ENCODE measurements at places on chromosomes 1 and 21.

DNA sequence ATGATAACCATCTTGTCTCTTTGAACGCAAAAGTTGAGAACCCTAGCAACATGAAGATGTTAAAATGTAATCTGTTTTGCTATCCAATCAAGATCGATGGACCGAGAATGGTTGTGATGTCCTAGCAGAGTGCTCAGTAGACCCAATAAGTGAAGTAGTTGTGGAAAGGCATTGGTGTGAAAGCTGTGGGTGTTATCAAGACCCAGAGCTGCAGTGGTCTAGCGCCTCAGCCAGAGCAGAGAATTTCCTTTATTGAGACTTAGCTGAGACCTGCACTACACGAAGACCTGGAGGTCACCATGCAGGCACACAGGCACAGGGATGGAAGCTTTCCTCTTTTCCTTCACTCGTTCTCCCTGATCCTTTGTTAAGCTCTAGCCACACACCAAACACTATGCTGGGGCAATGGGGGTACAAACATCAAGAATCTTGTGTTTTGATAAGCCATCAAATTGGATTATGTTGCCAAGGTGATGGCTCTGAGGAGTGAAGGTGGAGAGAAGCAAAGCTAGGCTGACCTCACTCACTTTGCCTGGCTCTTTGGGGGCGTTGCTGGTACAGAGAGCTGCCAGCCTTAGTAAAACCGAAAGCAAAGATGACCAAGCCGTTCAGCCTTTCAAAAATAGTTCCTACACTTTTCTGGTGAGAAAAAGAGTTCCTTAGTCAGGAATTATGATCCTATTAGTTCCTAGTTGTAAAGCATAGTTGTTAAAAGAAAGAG, 24.1 kb downstream of the METTL13 start:
- no peak for DNase-seq

GRCh38 chr1:108584428-108584856, 24.5 kb downstream of the EEIG2 start:
- DNase-seq: no peak

DNA sequence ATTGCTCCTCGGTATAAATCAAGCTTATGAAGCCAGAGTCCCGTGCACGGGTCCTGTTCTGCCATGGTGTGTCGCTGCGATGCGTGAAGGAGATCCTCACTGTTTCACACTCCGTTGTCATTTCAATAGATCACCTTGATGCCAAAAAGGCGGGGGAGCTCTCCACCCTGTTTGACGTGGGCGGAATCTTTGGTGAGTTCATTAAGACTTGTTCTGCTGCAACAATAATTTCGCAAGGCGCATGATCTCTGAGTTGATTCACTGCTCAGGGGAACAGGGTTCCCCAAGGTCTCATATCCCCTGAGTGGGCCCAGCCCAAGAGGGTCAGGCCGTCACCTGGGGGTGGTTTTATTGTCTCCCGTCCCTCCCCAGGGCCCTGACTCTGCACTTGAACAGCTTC, 50.0 kb downstream of the SLC37A1 start:
- no peak for DNase-seq

- DNase-seq: no peak
Observed at GRCh38 chr1:170483051-170483450, 48.9 kb upstream of the GORAB start.

GRCh38 chr1:25658791-25659431, 42.3 kb downstream of the MAN1C1 start:
- DNase-seq: no peak
